Activated CD4-positive, alpha-beta memory T cell treated with anti-CD3 and anti-CD28 coated beads, Interleukin-2, amount 10 ng/mL, durations not matched to agents 7 days and 5 days (primary cell): ENCODE measurements at places on chromosomes 1 and 21. TPM values are rescaled to one million over a fixed set of nuclear protein-coding genes. Genes with fewer than 3 reads are reported as not detected.

GRCh38 chr1:200046115-200046514, 18.6 kb downstream of the NR5A2 start:
- peaks cover 9% of the 10 kb centered on the region for H3K4me1 ChIP-seq
- peaks cover 4% of the 10 kb centered on the region for H3K36me3 ChIP-seq
- no peak overlapping the region for H3K27ac ChIP-seq
- no peak overlapping the region for H3K4me3 ChIP-seq

DNA sequence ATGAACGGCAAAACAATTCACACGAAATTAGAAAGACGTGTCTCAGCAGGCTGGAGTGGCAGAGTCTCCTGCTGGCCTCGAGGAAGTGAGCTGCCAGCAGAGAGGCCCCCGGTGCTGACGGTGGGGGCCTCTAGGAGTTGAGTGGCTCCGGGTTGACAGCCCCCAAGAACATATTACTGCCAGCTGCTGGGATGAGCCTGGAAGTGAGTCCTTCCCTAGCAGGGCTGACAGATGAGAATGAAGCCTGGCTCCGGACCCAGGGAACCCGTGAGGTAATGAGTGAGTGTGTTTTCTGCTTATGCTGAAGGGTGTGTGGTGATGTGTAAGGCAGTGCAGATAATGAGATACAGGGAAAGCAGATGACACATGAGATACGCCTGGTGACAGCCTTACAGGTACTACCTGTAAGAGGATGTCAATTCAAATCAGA, 23.5 kb upstream of the LRRC47 start:
- no peak overlapping the region for H3K4me3 ChIP-seq
- H3K27ac ChIP-seq = no peak overlapping the region
- H3K4me1 ChIP-seq = no peaks in the 10 kb centered on the region
- DNase-seq = no peak
- no peaks in the 10 kb centered on the region for H3K27me3 ChIP-seq

DNA sequence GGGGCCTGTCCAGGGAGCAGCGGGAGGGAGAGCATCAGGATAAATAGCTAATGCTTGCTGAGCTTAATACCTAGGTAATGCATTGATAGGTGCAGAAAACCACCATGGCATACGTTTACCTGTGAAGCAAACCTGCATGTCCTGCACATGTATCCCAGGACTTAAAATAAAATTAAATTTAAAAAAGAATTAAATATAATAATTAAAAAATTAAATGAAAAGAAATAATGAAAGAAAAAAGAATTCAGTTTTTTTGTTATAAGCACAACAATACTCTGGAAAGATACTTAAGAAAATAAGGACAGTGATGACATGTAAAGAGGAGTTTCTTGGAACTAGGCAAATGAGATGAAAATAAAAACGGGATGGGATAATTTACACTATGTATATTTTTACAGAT, 386.2 kb downstream of the LRRIQ3 start:
- no peak for DNase-seq
- no peaks in the 10 kb centered on the region for H3K27me3 ChIP-seq
- H3K27ac ChIP-seq = no peak overlapping the region
- H3K4me3 ChIP-seq = no peak overlapping the region
- H3K36me3 ChIP-seq = no peaks in the 10 kb centered on the region

- H3K4me3 ChIP-seq = no peak overlapping the region
- no peaks in the 10 kb centered on the region for H3K4me1 ChIP-seq
- H3K27ac ChIP-seq = no peak overlapping the region
- no peaks in the 10 kb centered on the region for H3K36me3 ChIP-seq
- H3K27me3 ChIP-seq = peaks cover 19% of the 10 kb centered on the region
- no peak for DNase-seq
Measured at GRCh38 chr21:35628316-35628715, 432.0 kb downstream of the SETD4 start.

GRCh38 chr1:206797534-206798383, 25.5 kb upstream of the IL10 start:
- peaks cover 64% of the 10 kb centered on the region for H3K4me1 ChIP-seq
- H3K36me3 ChIP-seq = peaks cover 6% of the 10 kb centered on the region
- DNase-seq = peak; percentile 45
- no peak overlapping the region for H3K4me3 ChIP-seq

DNA sequence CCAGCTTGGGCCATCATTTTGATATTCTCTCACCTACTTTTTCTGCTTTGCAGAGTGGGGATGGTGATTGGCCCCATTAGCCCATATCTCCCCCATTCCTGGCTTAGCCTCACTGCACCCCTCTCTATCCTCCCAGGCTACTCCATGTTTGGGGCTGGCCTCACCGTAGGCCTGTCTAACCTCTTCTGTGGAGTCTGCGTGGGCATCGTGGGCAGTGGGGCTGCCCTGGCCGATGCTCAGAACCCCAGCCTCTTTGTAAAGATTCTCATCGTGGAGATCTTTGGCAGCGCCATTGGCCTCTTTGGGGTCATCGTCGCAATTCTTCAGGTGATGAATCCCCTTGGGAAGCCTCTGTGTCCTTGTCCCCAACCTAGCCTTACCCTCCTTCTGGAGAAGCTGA, 2.1 kb upstream of the B4GALT2 start:
- H3K27me3 ChIP-seq = no peaks in the 10 kb centered on the region
- no peak overlapping the region for H3K27ac ChIP-seq
- no peak for DNase-seq
- H3K4me1 ChIP-seq = peaks cover 57% of the 10 kb centered on the region
- H3K4me3 ChIP-seq = peak overlapping the region; percentile 89
- H3K36me3 ChIP-seq = peaks cover 34% of the 10 kb centered on the region

GRCh38 chr1:33319186-33319948, 1.5 kb downstream of the A3GALT2 start:
- no peak overlapping the region for H3K4me3 ChIP-seq
- no peak for DNase-seq
- peaks cover 5% of the 10 kb centered on the region for H3K36me3 ChIP-seq

- H3K27me3 ChIP-seq = no peaks in the 10 kb centered on the region
- DNase-seq = peak; percentile 85
- peaks cover 66% of the 10 kb centered on the region for H3K4me1 ChIP-seq
- H3K36me3 ChIP-seq = peaks cover 43% of the 10 kb centered on the region
- H3K27ac ChIP-seq = peak overlapping the region; percentile 75
- peak overlapping the region; percentile 75 for H3K4me3 ChIP-seq
Measured at GRCh38 chr1:167454894-167455785, 63.2 kb downstream of the CD247 start.

Gene FLG2
- 0.03 TPM for total RNA-seq
